ENCODE measurements at places on chromosomes 7 and 10. TPM values are rescaled to one million over a fixed set of nuclear protein-coding genes. Genes with fewer than 3 reads are reported as not detected.

The LIPN gene
- total RNA-seq: not detected

The CPXM2 gene
- total RNA-seq: 11.6 TPM

The SFXN3 gene
- total RNA-seq: 20.2 TPM

GRCh38 chr10:12921163-12921562 lies 80.3 kb downstream of the CCDC3 start:
- no peaks in the 10 kb centered on the region for H3K27me3 ChIP-seq
- H3K36me3 ChIP-seq: no peaks in the 10 kb centered on the region
- no peak overlapping the region for H3K4me3 ChIP-seq
- no peak overlapping the region for H3K27ac ChIP-seq
- peaks cover 16% of the 10 kb centered on the region for H3K4me1 ChIP-seq

DNA sequence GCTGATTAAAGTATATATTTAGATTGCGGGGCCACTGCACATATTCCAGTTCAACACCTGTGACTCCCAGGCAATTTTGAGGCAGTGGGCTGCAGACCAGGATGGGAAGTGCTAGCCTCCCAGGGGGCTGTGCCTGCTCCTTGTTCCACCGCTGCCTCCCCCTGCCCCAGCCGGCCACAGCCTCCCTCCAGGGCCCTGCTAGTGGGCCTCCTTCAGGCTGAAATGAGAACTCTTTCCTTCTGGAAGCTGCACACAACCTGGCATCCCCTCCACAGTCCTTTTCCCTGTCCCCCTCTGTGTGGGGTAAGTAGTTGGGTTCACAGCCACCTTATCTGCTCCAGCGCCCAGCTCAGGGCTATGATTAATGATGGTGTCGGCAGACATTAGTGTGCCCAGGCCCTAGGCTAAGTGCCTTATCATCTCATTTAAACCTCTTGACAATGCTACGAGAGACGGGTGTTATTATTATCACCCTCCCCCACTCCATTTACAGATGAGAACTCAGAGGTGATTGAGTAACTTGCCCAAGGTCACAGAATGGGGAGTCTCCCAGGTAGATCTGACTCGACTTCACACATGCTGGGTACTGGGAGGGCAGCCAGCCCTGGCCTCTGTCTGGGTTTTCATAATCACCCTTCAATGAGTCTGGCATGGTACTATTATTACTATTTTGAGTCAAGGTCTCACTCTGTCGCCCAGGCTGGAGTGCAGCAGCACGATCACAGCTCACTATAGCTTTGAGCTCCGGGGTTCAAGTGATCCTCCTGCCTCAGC lies 10.8 kb upstream of the SFRP5 start:
- DNase-seq: no peak
- H3K4me3 ChIP-seq: no peak overlapping the region
- H3K27me3 ChIP-seq: no peaks in the 10 kb centered on the region
- no peaks in the 10 kb centered on the region for H3K36me3 ChIP-seq

DNA sequence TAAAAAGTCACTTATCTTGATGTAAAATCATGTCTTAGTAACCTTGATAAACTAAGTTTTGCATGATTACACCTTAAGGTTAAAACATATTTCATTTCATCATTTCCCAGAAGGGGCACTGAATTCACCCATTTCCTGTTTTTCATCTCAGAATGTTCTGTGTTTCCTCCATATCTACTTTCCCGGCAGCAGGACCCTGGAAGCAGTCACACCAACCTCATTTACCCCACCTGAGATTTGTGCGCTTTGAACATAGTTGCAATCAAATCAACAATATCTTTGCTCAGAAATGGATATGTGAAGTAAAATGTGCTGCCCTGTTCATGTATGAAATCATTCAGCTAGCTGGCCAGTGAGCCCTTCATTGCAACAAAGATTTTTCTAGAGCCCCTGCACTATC lies 46.8 kb downstream of the IKZF1 start:
- no peaks in the 10 kb centered on the region for H3K36me3 ChIP-seq
- no peak overlapping the region for H3K27ac ChIP-seq
- no peak overlapping the region for H3K4me3 ChIP-seq

DNA sequence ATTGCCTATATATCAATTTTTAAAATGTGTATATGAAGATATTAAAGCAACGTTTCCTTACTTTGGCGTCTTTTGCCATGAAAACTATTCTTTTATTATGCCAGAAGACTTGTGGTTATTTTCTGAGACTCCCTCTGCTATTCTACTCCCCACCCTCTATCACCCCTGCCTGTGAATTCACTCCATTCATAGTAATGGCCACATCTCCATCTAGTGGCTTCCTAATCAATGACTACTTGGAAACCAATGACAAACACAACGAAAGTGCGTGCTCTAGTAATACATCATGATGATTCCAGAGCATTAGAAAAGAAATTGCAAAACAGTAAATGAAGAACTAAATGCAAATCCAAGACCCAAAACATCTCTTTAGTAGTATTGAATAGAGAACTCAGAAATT lies 186.7 kb upstream of the HGF start:
- H3K36me3 ChIP-seq: no peaks in the 10 kb centered on the region
- no peaks in the 10 kb centered on the region for H3K4me1 ChIP-seq
- no peak for DNase-seq
- H3K27ac ChIP-seq: no peak overlapping the region

DNA sequence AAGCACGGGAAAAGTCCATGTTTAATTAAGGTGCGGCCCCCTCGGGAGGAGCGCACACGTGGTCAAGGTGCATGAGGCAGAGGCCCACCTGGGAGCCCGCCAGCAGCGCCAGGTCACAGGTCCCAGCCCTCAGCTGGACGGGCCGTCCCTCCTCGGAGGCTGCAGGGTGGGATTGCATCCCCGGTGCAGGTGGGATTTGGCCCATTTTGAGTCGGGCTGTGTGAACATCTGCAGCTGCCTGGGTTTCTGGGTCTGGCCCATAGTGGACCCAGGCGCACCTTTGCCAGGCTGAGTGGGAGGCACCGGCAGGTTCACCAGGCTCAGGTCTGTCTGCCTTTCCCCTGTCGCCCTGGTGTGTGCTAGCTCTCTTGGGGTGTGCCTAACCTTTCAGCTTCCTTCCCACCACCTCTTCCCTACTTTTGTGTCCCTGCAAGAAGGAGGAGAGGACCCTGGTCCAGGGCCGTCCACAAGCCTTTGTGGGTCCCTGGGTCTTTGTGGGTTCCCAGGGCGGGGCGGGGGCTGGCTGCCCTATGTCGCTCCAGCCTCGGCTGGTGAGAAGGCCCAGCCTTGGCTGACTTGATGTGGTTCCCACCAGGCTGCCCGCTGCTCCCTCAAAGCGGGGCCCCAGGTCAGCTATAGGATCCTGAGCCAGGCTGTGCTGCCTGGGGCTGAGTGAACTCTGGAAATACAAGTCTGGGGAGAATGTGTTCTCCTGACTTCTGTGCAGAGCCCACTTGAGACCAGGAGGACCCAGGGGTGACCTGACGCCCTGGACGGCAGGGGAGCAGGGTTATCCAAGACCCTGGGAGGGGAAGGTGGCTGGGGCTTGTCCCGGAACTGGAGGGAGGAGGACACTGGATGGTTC lies 186.7 kb upstream of the SHH start:
- no peak for DNase-seq
- H3K4me3 ChIP-seq: no peak overlapping the region
- no peaks in the 10 kb centered on the region for H3K27me3 ChIP-seq
- no peaks in the 10 kb centered on the region for H3K4me1 ChIP-seq
- no peak overlapping the region for H3K27ac ChIP-seq

GRCh38 chr10:67977251-67977650 lies 92.8 kb downstream of the SIRT1 start:
- DNase-seq: no peak
- H3K4me3 ChIP-seq: no peak overlapping the region
- no peaks in the 10 kb centered on the region for H3K27me3 ChIP-seq

DNA sequence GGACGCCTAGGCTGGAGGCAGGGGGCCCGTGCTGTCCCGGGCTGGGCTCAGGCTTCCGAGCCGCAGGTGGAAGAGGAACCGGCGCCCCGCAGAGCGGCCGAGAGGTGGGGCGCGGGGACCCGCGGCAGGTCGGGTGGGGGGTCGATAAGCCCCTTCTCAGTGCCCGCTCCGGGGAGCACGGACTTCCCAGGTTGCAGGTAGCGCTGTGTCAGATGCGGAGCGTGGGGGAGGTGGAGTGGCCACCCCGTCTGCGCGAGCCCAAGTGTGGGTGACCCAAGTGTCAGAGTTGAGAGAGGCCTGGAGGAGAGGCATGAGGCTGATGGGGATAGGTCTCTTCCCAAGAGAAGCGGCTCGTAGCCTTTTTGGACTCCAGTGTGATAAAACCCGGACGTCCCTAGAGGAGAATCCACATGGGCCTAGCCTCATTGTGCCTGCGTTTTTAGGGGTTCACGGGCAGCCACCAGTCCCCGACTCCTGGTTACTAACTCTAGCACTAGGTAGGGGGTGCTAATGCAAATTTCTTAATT lies 580 bp downstream of the EEPD1 start:
- H3K27me3 ChIP-seq: no peaks in the 10 kb centered on the region
- peaks cover 26% of the 10 kb centered on the region for H3K4me1 ChIP-seq
- peak; percentile 62 for DNase-seq
- peak overlapping the region; percentile 62 for H3K27ac ChIP-seq
- H3K36me3 ChIP-seq: no peaks in the 10 kb centered on the region
- H3K4me3 ChIP-seq: peak overlapping the region; percentile 90

Measured in ovary (tissue), 10 donors.